Activated CD8-positive, alpha-beta memory T cell treated with anti-CD3 and anti-CD28 coated beads, Interleukin-2, amount 10 ng/mL, durations not matched to agents 7 days and 5 days (primary cell): ENCODE measurements at places on chromosomes 2 and 18. TPM values are rescaled to one million over a fixed set of nuclear protein-coding genes. Genes with fewer than 3 reads are reported as not detected.

GRCh38 chr2:209581040-209581439 lies 157.2 kb downstream of the MAP2 start:
- H3K36me3 ChIP-seq: no peaks in the 10 kb centered on the region
- H3K4me3 ChIP-seq: no peak overlapping the region
- no peak overlapping the region for H3K27ac ChIP-seq
- peaks cover 1% of the 10 kb centered on the region for H3K4me1 ChIP-seq
- H3K27me3 ChIP-seq: peaks cover 2% of the 10 kb centered on the region

GRCh38 chr2:99461828-99462483 lies 27.9 kb downstream of the REV1 start:
- H3K4me3 ChIP-seq: no peak overlapping the region
- H3K36me3 ChIP-seq: peaks cover 34% of the 10 kb centered on the region
- H3K4me1 ChIP-seq: no peaks in the 10 kb centered on the region
- no peak for DNase-seq

The DSG2 gene
- total RNA-seq: 0.35 TPM

The FZD7 gene
- total RNA-seq: 0.18 TPM

The PLCL1 gene
- total RNA-seq: 0.26 TPM
